ENCODE measurements at places on chromosomes 5 and 9.

- DNase-seq = no peak
Measured at GRCh38 chr5:151158287-151158661, 695 bp upstream of the ANXA6 start.

DNA sequence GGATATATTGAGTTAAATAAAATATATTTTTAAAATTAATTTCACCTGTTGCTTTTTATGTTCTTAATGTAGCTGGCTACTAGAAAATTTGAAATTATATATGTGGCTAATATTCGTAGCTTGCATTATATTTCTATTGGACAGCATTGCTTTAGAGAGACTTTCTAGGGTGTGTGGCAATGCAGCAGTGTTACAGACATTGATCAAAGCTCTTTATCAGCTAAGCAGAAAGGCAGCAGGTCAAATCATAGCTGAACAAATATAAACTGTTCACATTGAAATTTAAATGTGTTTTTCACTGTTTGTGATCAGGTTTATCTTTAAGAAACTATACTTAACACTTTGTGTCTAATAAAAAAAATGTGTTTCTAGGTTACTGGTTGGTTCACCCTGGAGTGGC, 52.6 kb downstream of the ITGA2 start:
- DNase-seq = no peak

DNA sequence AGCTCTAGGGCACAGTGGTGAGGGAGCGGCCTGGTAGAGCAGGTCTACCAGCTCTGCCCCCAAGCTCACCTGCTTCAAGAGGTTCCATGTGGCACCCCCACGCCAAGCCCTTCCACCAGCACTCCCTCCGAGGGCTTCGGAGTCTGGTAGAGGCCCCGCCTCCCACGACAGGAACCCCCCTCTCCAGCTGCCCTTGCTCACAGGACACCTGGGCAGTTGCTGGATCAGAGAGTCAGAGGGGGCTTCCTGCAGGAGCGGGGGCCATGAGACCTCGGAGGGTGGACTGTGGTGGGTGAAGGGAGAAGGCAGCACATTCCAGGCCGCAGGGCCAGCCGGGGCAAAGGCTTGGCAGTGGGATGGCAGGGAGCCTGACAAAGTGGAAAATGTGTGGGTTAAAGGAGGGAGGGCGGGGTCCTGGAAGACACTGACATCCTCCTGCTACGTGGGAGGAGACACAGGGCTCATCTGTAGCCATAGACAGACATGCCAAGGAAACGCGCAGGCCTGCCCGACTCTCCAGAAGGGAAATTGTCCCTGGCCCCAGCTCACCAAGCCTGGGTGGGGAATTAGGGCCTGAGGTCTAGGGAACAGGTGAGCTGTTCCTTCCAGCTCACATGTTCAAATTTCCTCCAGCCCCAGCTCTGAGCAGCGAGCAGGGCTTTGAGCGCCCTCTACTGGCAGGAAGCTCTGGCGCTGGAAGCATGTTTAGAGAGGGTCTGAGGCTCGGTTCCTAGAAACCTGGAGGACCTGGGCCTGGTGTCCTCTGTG, 74.2 kb downstream of the NTNG2 start:
- DNase-seq = peak; percentile 90

DNA sequence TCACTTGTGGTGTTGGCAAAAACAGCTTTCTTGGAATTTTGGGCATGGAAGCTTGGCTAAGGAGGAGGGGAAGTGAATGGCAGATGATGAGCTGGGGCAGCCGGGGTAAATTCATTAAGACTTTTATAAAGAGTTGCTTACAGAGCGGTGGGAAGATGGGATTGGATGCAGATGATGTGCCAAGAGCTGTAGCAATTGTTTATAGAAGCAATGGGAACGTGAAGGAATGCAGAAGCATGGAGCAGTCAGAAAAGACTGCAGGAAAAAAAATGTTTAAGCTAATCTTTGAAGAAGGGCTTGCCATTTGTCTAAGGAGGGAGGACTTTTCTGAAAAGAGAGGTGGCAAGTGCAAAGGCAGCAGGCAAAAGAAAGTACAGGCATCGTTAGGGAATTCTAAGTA, 86.6 kb upstream of the SHISAL2B start:
- no peak for DNase-seq

- no peak for DNase-seq
Measured at GRCh38 chr9:125631391-125632085, 75.5 kb downstream of the MAPKAP1 start.

DNA sequence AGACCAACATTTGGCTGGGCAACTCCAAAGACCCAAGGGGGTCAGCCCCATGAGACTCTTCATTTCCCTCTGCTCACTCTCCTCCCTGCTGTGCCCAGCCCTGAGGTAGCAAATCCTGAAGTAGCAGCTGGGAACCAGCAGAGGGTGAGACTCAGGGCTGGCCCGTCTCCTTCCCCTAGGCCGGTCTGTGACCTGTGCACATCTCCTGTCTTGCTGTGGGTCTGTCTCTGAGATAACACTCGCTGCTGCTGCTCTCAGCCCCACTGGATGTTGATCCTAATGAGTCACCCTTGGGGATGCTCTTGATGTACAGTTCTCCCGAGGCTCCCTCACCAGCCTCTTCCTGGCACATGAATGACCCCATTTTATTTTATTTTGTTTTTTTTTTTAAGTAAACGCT, 7.3 kb upstream of the OR2V1 start:
- DNase-seq = no peak

GRCh38 chr5:96664669-96665068, 2.5 kb downstream of the CAST start:
- no peak for DNase-seq

- no peak for DNase-seq
Measured at GRCh38 chr9:122562134-122562760, 9.3 kb downstream of the OR1N2 start.

DNA sequence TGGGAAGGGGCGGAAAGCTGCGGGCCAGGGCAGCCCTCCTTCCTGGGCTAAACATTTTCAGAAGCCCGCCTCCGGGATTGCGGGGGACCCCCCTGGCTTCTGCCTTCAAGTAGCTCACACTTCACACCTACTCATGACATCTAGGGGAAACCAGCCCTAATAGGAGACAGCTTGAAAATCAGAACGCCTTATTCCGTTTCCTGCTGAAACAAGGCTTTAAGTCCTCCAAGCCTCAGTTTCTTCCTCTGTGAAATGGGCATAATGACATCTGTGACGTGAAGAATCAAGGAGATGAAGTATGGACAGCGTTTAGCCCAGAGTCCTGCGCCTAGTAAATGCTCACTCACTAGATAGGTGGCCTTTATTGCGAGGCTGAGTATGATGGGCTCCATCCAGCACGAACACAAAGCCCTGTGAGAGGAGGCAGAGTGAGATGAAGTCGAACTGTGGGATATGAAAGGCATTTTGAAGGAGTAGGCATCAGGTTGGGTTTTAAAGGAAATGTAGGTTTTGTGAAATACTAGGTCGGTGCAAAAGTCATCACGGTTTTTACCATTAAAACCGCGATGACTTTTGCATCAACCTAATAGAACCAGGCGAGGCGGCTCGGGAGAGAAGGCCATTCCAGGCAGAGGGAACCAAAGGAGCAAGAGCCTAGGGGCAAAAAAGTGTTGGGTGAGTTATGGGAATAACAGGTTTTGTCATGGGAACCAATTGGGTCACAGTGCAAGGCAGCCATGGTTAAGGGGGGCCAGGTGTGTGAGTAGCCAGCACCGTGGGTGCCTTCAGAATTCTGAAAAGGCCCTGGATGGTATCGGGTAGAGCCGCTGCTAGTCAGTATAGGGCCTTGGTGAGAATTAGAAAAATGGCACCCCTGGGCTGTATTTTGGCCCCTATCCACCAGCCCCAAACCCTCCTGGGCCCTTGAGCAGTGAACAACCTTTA, 1.0 kb upstream of the TSC1 start:
- no peak for DNase-seq

GRCh38 chr5:84327591-84327990, 57.1 kb downstream of the EDIL3 start:
- no peak for DNase-seq

DNA sequence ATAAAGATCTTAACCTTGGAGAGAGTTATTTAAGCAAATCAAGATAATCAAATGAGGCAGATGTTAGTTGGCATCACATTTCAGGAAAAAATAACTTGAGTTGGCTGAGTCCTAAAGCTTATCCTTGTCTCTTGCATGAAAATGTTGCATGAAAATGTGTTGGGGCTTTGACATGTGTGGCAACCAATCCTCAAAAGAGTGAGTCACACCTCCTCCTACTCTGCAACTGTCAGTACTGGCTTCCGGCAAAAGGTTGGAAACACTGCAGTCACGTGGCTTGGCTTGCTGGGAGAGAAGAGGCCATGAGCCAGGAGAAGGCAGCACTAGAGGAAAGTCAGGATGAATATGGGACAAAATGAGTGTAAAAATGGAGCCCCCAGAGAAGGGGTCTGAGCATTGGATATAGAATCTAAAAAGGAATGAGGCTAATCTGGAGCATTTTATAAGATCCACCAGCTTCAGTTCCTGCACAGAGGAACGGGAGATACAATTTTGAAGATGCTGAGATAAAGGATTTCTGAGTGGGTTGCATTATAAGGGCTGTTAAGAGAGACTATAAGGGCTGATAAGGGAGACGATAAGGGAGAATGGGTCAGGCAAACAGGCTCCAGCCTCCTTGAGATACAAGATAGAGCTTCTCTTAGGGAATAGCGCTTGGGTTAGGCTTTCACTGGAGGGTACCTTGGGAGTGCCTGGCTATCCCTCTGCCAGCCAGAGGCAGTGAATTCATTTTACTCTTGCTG, 43.1 kb downstream of the SPATA31D1 start:
- DNase-seq = no peak

- DNase-seq = no peak
Measured at GRCh38 chr5:124736082-124736804, 10.2 kb downstream of the ZNF608 start.

DNA sequence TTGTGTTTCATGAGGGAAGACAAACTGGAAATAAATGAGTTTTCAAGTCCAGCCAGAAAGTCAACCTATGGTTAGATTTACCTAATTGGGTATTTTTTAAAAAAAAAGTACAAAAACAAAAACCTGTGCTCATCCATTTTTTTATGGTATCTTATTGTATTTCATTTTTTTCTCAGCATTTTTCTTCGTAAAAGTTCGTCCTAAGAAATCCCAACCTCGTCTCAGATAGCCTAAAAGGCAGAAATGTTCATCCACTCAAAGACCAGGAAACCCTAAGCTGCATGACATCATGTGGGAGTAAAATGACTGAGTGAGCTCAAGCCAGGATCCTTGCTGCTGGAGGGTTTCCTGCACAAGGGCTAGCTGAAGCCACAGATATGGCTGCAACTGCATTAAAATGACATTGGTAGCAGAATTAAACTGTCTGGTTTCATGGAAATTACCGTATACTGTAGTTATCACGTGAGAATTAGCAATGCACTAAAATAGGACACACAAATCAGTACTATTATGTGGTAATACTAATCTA, 70.4 kb downstream of the NFIB start:
- no peak for DNase-seq

- no peak for DNase-seq
Measured at GRCh38 chr5:65809817-65810531, 88.0 kb downstream of the NLN start.

- no peak for DNase-seq
Measured at GRCh38 chr9:131657037-131657377, 82.9 kb downstream of the RAPGEF1 start.

GRCh38 chr9:114205171-114206015, 50.1 kb downstream of the COL27A1 start:
- DNase-seq = no peak

GRCh38 chr5:91635950-91636734, 253.0 kb upstream of the ARRDC3 start:
- no peak for DNase-seq

GRCh38 chr5:172659909-172660628, 19.0 kb downstream of the NEURL1B start:
- DNase-seq = peak; percentile 63

DNA sequence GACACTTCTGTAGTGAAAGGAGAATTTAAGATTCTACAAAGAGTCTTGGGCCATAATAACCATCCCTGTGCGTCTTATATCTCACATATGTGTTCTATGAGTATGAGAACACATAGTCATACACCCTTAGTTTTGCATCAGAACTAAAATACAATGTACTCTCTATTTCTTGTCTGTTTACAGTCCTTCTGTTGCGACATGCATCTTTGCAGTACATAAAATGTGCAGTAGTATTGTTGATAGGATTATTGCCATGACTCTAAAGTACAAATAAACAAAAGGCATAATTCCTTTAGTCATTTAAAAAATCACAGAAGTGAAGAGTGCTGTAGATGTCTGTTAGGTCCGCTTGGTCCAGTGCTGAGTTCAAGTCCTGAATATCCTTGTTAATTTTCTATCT, 201.9 kb downstream of the NR3C1 start:
- no peak for DNase-seq

DNA sequence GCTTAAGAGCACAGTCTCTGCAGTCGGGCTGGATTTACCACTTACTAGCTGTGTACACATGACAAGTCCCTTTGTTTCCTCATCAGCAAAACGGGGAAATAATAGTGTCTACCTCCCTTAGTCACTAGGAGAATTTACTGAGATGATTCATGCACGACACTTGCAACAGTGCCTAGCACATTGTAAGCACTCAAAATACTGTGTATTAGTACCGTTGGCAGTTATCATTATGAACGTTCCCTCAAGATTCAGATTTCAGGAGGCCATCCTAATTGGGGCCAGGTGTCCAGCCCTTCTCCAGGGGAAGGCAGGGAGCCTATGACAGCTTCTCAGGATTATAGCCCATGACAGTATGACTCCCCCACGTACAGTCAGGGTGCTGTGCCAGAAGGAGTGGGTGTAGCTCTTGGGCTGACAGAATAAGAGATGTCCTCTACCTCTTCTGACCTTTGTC, 164.3 kb downstream of the DOCK2 start:
- no peak for DNase-seq

- no peak for DNase-seq
Measured at GRCh38 chr5:60223342-60223741, 329.8 kb upstream of the PDE4D start.

GRCh38 chr5:58462623-58463230, 2.8 kb upstream of the PLK2 start:
- peak; percentile 40 for DNase-seq

Data from nephron progenitor cell (in vitro differentiated cells).